ENCODE measurements at places on chromosomes 3 and 15.

GRCh38 chr15:78052001-78052401 is 25.5 kb downstream of the TBC1D2B start:
- DNase-seq = no peak

GRCh38 chr15:31336593-31337295 is 10.1 kb downstream of the KLF13 start:
- DNase-seq = no peak

DNA sequence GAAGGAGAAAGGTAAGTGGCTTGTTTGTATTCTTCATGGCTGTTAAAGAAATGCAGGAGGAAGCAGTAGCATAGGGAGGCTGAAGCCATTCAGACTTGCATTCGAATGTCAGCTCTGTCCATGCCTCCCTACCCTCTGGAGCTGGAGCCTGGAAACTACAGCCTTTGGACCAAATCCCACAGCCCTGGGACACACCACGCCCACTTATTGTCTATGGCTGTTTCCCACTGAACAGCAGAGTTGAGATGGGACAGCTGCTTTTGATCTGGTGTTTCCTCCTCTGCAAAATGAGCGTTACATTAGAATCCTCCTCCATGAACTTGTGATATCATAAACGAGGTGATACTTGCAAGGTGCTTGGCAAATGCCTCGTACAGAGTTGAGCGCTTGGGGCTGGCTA is 3.6 kb downstream of the FAM107A start:
- no peak for DNase-seq

GRCh38 chr3:50862221-50862620 is 187.5 kb downstream of the DOCK3 start:
- DNase-seq = no peak

DNA sequence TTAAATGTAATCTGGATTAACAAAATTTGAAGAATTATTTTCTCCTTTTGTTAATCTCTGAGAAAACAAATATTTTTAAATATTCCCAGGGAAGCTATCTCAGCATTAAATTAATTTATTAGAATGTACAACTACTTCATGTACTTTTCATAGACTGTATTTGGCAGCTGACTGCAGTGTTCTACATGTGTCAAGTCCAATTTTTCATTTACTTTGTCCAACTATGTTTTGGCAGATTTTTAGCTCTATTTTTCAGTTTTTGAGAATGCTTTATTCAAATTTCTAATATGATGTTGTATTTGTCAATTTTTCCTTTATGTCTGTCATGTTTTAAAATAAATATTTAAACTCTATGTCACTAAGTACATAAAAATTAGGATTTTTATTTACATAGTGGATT is 925.1 kb downstream of the OTOL1 start:
- DNase-seq = no peak
